ENCODE measurements at places on chromosomes 7 and 10. TPM values are rescaled to one million over a fixed set of nuclear protein-coding genes. Genes with fewer than 3 reads are reported as not detected.

Gene CYP2E1
- total RNA-seq: 2.9 TPM

Gene PLAC9
- 44.2 TPM for total RNA-seq

Gene SH2D4B
- not detected for total RNA-seq

Gene CPSF4
- total RNA-seq: 40.8 TPM

Gene LAMB1
- 198 TPM for total RNA-seq

Gene LIPJ
- 0.39 TPM for total RNA-seq

Gene C10orf143
- total RNA-seq: 11.6 TPM

Gene TIAL1
- 116 TPM for total RNA-seq

Gene C10orf62
- total RNA-seq: not detected

Gene FANK1
- total RNA-seq: 6.3 TPM

Gene FASTK
- total RNA-seq: 91.7 TPM

Gene STK17A
- 7.7 TPM for total RNA-seq

Gene WIPF3
- total RNA-seq: 2.3 TPM

Gene BCCIP
- total RNA-seq: 58.7 TPM

Gene TRIM73
- total RNA-seq: 6.5 TPM

Gene ANTXRL
- total RNA-seq: not detected

Gene ELFN1
- 1.7 TPM for total RNA-seq

GRCh38 chr7:150961510-150962289 lies 16.4 kb downstream of the KCNH2 start:
- DNase-seq: no peak

DNA sequence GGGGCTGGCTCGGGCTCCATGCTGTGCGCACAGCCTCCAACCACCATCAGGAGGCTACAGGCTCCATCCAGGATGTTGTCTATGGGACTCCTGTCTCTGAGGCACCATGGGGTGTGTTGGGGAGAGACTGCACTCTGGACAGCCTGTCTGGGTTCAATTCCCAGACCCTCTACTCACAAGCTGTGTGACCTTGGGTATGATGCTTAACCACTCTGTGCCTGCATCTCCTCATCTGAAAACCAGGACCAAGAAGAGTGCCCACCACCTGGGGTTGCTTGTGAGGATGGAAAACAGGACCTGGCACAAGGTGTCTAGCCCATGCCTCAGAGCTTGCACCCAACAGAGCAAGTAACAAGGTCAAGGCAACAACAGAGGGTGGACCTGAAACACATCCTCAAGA lies 109.8 kb downstream of the KCNMA1 start:
- no peak for DNase-seq

DNA sequence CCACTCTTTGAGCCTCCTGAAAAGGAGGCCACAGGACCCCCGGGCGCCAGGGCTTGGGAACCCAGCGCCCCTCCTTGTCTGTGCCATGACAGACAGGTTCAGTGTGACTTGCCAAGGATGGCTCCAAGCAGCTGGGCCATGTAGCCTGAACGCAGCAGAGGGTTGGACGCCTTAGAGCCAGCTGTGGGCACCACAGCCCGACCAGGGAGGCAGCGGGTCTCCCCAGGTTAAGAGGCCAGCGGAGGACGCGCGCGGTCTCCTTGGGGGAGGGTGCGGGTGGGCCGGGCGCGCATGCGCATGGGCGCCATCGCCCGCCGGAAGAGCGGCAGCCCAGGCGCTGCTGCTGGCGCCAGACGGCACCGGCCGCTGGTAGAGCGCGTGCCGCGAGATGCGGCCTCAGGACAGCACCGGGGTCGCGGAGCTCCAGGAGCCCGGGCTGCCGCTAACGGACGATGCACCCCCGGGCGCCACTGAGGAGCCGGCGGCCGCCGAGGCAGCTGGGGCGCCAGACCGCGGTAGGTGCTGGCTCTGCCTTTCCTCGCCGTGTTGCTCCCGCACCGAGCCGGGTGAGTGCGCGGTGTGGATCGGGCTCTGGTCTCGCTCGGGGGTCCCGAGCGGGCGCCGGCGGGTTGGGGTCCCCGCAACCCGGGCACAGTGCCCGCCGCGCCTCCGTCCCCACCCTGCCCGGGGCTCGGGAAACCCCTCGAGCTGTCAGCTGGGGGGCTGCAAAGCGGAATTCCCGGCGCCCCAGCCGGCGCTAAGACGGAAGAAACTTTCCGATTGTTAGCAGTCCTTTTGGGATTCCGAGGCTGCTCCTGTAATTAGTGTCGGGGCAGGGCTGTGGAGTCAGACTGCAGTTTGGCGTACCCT lies at the start of gene SLC35G1:
TSS of gene SLC35G1 (plus strand) at position 333 of the 870 bp plus-strand sequence. CDS start at position 389, 56 bp downstream.
- peak; percentile 58 for DNase-seq

DNA sequence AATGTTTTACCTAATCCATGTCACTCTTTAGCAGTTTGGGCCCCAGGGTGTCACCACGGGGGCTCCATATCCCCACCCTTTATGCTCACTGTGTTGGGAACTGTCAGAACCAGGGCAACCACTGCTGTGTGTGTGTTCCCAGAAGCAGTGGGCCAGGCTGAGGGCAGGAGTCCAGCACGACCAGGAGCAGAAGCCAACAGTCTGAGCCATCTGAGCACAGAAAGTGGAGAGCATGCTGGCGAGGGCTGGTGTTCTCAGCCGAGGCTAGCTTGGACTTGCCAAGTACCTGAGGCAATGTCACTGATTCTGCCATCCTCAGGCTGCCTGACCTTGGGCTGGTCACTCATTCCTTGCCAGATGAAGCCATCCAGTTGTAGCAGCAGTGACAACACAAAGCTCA lies 285.0 kb downstream of the BMPER start:
- no peak for DNase-seq

GRCh38 chr7:32905175-32905662 lies 13.7 kb upstream of the KBTBD2 start:
- DNase-seq: no peak

DNA sequence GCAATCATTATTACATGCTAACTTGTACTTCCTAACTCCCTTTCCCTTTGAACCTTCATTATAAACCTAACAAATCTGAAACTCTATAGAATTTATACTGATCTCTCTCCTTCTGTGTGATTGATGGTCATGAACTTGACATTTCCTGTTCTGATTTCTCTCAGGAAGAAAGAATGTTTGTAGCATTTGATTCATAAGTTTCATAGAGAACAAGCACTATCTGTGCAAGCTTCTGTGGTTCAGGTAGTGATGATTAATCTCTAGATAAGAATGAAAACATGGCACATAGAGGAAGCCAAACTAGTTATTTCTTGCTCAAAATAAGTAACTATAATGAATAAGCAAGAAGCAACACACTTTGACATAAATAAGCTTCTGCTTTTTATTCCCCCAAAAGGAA lies 34.2 kb downstream of the TFPI2 start:
- no peak for DNase-seq

DNA sequence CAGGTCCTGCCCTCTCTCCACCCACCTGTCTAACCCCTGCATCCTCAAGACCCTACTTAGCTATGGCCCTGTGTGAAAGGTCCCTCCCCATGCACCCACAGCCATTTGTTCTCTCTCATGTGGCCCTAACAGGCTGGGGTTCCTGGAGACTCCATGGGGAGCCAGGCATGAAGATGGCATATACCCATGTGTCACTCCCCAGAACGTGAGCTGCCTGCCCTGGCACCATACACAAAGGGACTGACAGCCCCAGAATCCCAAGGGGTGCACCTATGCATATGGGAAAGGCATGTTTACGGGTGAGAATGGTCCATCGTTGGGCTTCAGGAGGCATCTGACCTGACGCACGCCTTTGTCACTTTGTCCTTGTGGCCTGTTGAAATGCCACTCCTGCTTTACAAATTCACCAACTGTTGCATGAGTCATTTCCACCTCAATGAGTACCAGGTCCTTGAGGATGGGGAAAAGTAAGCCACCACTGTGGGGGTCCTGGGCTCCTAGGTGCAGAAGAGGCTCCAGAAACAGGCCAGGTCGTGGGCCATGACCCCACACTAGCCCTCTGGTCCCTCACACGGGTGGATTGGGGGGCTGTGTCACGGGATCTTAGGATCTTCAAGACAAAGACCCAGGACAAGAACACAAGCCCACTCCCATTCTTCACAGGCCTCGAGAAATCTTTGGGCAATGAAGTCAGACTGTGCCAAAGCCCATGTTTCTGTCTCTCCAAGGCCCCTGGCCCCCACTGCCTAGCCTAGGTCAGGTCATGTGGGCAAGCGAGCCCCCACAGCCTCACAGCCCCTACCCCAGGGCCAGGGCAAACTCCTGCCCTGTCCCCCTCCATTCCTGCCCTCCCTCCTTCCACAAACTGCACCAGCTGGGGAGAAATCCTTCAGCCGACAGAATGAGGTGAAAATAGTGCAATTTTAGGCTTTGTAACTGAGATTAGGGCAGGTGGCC lies 8.6 kb downstream of the GPRIN2 start:
- DNase-seq: peak; percentile 42

- DNase-seq: no peak
Measured at GRCh38 chr7:100367251-100367620, 6.1 kb upstream of the PILRA start.

DNA sequence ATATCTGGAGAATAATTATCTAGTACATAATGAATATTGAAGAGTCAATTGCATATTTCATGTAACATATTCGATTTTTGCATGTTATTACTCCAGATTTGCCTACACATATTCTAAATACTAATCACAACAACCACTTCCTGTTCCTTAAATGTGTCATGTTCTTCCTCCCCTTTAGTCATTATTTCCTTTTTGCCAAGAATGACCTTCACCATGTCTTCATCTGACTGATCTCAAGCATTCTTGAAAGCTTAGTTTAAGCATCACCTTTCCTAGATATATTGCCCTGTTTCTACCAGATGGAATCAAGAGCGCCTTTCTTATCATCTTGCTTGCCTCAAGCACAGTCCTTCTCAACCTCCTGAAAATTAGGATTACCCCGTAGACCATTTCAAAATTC lies 23.5 kb upstream of the MEOX2 start:
- DNase-seq: no peak

GRCh38 chr7:132830941-132831340 lies 250.9 kb downstream of the CHCHD3 start:
- DNase-seq: no peak

DNA sequence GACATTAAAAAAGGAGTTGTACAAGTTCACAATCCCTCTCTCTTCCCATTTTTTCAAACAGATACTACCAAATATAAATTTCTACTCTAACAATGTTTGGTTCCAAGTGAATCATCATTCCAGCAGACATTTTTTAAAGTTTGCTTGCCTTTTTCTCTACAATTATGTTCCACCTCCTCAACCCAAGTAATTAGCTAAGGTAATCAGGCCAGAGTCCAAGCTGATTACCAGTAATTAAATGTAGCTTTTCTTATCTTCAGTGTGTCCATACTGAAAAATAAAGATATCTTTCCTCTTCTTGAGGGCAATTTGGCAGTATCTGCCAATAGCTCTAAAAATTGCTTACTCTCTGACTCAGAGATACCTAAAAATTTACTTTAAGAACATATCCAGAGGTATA lies 126.0 kb downstream of the ITGB8 start:
- DNase-seq: no peak

- DNase-seq: no peak
Measured at GRCh38 chr7:1210979-1211608, 21.6 kb upstream of the UNCX start.

DNA sequence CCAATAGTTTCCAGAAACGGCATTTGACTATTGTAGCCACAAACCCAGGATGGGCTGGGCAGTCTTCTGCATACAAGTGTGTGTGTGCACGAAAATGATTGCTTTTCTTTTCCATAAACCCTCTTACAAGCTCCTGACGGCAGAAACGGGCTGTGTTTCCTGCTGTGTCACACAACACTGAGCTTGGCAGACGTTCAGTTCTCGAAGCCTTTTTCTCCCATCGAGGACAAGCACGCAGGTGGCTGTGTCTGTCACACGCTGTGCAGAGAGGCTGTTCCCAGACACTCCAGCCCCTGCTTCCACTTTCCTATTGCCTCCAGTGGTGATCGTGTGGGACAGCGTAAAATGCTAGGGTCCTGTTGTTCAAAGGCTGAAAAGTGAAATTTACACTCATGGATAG lies 32.1 kb downstream of the RBAK start:
- DNase-seq: no peak

- DNase-seq: no peak
Measured at GRCh38 chr7:37052705-37053104, 328.4 kb upstream of the AOAH start.

- DNase-seq: no peak
Measured at GRCh38 chr7:25029075-25029474, 49.1 kb upstream of the OSBPL3 start.

- DNase-seq: no peak
Measured at GRCh38 chr7:43808410-43808809, 49.9 kb downstream of the BLVRA start.

DNA sequence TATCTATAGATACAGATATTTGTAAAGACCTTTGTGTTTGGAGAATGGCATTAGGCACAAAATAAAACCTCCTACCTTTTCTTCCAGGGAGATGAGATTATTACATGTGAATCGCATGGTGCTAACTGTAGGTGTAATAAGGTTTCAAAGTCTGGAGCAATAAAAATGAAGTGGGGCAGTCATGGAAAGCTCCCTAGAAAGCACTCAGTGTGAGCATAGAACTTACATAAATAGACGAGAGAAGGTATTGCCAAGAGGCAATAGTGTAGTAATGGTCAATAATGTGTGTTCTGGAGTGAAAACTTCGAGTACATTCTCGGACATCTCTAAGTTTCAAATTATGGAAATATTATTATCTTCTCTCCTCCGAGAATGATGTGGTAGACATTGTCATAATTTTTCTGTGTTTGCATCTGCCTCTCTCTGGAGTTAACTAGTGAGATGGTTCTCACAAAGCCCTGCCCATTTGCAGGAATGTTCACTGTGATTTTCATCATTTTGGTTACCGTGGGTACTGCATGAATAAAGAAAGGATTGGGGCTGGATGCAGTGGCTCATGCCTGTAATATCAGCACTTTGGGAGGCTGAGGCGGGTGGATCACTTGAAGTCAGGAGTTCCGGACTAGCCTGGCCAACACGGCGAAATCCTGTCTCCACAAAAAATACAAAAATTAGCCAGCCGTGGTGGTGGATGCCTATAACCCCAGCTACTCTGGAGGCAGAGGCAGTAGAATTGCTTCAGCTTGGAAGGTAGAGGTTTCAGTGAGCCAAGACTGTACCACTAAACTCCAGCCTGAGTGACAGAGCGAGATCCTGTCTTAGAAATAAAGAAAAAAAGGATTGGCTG lies 10.6 kb downstream of the VIM start:
- no peak for DNase-seq

- no peak for DNase-seq
Measured at GRCh38 chr10:45179691-45180090, 135.7 kb downstream of the OR13A1 start.
